ENCODE measurements at places on chromosomes 13 and 19.

- no peak for DNase-seq
Observed at GRCh38 chr19:12794196-12794941, 3.1 kb downstream of the JUNB start.

GRCh38 chr19:56732976-56733375 lies 61.4 kb upstream of the ZNF835 start:
- no peak for DNase-seq

DNA sequence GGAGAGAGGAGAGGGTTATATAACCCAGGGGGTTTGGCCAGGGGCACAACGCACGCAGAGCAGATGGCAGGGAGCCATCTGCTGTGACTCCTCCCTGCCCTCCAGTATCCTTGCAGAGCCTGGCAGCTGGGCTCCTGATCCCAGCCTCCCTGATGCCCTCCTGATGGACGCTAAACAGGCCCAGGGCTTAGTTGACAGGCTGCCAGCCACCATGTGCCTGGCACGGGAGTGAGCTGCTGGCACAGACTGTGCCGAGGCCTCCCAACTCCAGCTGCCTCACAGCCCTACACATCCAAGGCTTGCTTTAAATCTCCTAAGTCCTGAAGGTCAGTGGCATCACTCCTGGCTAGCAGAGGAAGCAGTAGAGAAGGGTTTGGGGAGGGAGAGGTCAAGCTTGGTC lies 16.7 kb downstream of the SYDE1 start:
- DNase-seq, result no peak

GRCh38 chr13:106569233-106570095 lies 1.5 kb upstream of the ARGLU1 start:
- DNase-seq, result no peak

- DNase-seq, result no peak
Observed at GRCh38 chr19:4957981-4958380, 10.9 kb upstream of the KDM4B start.

Measured in progenitor cell of endocrine pancreas (in vitro differentiated cells).